T-helper 22 cell (primary cell): ENCODE measurements at places on chromosomes 1 and 21.

GRCh38 chr21:39885119-39885848 is 18.0 kb downstream of the PCP4 start:
- DNase-seq = no peak

GRCh38 chr1:173280899-173281660 is 73.9 kb upstream of the TNFSF4 start:
- DNase-seq = no peak

GRCh38 chr1:205484985-205485967 is 19.2 kb upstream of the CDK18 start:
- peak; percentile 28 for DNase-seq

DNA sequence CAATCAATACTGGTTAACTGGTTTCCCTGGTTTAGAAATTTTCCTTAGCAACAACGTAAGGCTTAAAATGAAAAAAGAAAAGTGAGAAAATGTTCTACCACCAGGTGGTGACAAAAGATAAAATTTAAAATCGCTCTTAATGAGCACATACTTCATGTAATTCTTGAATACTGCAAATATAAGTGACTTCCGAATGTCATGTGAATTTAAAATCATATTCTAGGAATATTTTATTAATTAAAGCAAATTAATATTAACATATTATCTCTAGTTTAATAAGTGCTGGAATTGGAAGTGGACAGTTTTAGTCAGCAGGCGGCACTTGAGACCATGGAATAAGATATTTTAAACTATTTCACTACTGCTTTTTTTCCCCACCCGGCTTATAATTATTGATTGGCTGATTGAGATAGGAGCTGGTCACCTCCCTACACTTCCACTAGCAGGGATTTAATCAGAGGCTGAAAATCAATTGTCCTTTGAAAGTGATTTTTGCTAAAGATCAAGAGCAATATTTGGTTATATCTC is 5.0 kb upstream of the ADAMTS1 start:
- DNase-seq = no peak

DNA sequence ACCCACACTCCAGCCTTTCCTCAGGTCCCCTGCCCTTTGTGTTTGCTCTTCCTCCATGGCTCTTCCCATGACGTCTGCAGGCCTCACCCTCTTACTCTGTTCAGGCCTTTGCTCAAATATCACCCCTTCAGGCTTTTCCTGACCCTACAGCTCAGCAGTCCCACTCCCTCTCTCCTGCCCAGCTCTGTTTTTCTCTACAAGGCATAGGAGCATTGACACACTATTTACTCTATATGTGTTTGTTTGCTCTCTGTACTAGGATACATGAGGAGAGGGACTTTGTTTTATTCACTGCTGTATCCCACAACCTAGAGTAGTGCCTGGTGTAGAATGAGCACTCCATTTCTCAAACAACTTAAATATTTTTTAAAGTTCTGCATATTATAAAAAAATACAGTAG is 107.4 kb upstream of the COA6 start:
- no peak for DNase-seq

DNA sequence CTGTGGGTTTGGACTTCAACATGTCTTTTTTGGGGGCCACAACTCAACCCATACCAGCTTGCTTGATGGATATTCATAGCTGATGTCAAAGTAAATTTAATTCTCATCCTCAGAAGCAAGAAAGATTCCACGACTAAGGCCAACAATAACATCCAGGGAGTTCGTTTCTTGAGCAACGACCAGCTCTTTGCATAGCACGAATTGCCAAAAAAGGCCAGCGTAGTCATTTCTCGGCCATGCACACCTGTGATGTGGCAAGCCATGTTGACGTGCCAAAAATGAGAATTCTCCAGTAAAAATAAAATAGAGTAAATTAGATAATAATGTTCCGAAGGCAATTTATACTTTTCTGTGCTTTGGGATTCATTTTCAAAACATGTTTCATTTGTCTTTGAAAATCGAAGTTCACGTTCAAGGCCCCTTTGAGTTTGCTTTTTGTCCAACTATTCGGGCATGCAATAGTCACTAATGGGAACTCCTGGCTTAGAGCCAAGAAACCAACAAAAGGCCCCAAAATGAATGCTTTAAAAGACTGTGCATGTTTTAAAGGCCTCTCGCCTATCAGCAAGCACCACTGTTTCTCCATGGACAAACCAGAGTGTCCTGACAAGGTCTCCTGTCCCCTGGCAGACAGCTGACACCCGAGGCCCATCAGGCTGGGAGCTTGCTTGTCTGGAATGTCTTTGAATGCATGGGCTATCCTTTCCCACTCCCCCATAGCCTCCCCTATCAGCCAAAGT is 14.4 kb upstream of the IGSF5 start:
- DNase-seq = no peak

- no peak for DNase-seq
Observed at GRCh38 chr1:227424159-227424680, 105.9 kb upstream of the CDC42BPA start.

- no peak for DNase-seq
Observed at GRCh38 chr1:100851726-100852125, 42.9 kb downstream of the EXTL2 start.
